ENCODE measurements at places on chromosomes 3 and 15.

GRCh38 chr3:129035360-129036221 is 25.0 kb upstream of the GP9 start:
- DNase-seq = no peak

DNA sequence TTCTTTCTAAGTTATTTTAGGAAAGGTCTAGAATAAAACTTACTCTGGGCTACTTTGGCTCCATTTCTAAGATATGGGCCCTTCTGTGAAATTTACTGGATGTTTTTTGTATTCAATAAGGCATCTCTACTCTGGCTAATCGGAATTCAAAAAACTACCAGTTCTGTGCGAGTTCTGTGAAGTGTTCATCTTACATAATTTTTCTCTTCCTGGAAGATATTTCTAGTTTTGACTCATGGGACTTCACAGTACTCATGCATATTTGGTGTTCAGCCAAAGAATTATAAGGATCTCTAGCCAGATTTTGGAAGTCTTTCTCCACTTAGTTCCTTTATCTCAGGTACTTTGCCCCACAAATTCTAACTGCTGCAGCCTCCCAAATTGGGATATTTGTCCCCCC is 46.4 kb upstream of the MBNL1 start:
- no peak for DNase-seq

DNA sequence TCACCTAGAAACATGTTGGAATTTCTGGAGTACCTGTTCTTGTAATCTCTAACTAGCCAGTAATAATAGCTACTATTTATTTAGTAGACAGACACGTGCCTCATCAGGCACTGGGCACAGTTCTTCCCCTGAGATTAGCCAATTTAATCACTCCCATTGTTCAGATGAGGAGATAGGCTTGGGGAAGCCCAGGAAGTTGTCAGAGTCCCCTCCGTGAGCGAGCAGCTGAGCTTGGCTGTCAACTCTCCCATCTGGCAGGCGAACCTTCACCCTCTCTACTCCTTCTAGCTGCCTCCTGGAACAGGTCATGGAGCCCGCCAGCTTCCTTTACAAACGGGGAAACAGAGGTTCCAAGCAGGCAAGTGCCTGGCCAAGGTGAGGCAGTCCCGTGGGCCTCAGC is 31.1 kb upstream of the FGD5 start:
- peak; percentile 18 for DNase-seq

- DNase-seq = no peak
Observed at GRCh38 chr3:155790272-155790925, 15.7 kb downstream of the C3orf33 start.

DNA sequence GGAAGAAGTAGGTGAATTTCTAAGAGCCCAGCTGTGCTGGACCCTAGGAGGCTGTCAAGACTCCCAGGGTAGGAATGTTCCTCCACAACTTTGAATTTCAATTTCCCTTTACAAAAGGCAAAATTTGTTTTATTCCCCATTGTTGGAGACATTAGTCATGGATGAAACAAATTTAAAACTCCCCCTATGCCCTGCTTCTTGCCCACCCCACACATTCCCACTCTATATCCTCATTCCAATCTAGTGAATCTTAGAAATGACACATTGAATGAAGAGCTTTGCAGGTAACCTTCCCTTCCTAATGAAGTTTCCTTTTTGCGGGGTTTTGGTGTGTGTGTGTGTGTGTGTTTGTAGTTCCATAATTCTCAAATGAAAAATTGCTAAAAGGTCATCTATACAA is 72.6 kb downstream of the CCNL1 start:
- peak; percentile 21 for DNase-seq
